ENCODE measurements at places on chromosomes 5 and 9.

DNA sequence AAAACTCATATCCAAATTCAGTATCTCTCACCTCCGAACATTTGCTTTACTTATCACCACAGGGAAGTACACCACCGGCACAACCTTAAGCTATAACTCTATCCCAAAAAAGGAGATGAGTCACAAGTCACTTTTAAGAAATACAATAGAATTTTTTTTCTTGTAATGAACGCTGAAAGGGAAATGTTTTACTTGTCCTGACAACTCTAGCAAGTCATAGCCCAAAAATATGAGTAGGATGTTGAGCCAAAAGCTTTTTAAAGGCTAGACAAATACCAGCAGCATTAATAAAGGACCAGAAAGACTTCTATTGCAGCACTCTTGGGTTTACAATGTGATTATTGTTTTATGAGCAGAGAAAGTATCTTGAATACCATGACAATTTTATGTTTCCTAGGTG lies 147.3 kb upstream of the FST start:
- H3K4me1 ChIP-seq = no peaks in the 10 kb centered on the region
- H3K4me3 ChIP-seq = no peak overlapping the region
- no peaks in the 10 kb centered on the region for H3K27me3 ChIP-seq
- no peak for DNase-seq

- H3K4me3 ChIP-seq = peak overlapping the region; percentile 60
- no peaks in the 10 kb centered on the region for H3K36me3 ChIP-seq
Observed at GRCh38 chr5:88881571-88881971, 1.4 kb downstream of the MEF2C start.

- no peak overlapping the region for H3K27ac ChIP-seq
- no peak overlapping the region for H3K4me3 ChIP-seq
- no peaks in the 10 kb centered on the region for H3K4me1 ChIP-seq
Observed at GRCh38 chr9:128393145-128393775, 22.1 kb downstream of the URM1 start.

DNA sequence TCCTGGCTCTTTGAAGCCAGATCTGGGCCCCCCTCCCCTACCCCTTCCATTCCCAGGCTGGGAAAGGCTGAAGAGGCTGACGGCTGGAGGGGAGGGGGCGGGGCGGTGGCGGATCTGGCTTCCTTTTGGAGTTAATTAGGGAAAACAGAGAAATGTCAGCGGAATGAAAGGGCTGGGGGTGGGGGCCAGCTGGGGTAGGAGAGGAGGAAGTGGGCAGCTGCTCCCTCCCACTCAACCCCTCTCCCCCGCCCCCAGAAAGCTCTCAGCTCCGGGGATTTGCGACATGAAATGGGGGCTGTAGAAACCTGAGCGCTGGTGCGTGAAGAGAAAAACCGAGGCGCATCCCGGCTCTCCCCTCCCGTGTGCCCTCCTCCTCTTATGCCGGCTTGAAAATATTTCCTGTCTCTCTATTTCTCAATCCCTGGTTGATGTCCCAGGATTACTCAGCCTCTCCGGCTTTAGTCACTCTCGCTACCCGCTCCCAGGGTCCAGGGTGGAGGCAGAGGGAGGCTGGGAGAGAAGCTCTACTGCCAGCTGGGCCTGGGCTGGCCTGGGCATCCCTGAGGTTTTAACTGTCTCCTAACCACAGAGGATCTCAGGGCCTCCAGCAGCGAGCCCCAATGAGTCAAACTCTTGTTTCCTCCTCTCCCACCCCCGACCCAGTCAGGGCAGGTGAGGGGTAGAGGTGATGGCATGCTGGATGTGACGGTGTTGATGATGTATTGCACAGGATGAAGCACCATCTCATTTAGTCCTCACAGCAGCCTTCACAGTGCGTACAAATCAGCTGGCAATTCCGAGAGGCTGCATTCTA lies 20.1 kb downstream of the PCDHGC5 start:
- DNase-seq = peak; percentile 55
- H3K27me3 ChIP-seq = no peaks in the 10 kb centered on the region
- peak overlapping the region; percentile 15 for H3K4me3 ChIP-seq
- peaks cover 6% of the 10 kb centered on the region for H3K36me3 ChIP-seq

GRCh38 chr5:3825531-3826451 lies 230.2 kb downstream of the IRX1 start:
- H3K27me3 ChIP-seq = no peaks in the 10 kb centered on the region
- H3K4me3 ChIP-seq = no peak overlapping the region
- no peaks in the 10 kb centered on the region for H3K36me3 ChIP-seq
- no peaks in the 10 kb centered on the region for H3K4me1 ChIP-seq
- DNase-seq = no peak
- no peak overlapping the region for H3K27ac ChIP-seq

DNA sequence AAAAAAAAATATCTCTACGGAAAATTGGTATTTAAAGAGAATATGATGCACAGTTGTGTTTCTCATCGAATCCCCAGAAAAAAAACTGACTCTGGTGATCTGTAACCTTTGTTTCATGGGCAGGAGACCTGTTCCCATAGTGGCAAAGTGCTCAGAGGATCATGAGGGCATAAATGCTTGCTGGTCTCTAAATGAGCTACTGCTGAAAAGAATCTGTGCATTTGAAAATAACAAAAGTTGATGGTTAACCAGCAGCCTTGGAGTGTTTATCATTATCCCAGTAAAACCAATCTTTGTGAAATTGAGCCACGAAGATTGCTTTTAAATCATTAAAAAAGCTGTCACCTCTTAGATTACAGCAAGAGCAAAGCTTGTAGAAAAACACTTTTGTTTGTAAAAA lies 775.4 kb downstream of the MTRR start:
- H3K27ac ChIP-seq = no peak overlapping the region
- no peak overlapping the region for H3K4me3 ChIP-seq
- no peak for DNase-seq
- no peaks in the 10 kb centered on the region for H3K36me3 ChIP-seq
- no peaks in the 10 kb centered on the region for H3K27me3 ChIP-seq

- no peaks in the 10 kb centered on the region for H3K27me3 ChIP-seq
- peaks cover 5% of the 10 kb centered on the region for H3K4me1 ChIP-seq
- DNase-seq = no peak
- H3K4me3 ChIP-seq = peak overlapping the region; percentile 21
- H3K36me3 ChIP-seq = no peaks in the 10 kb centered on the region
- no peak overlapping the region for H3K27ac ChIP-seq
Observed at GRCh38 chr9:97220894-97221477, 86.5 kb upstream of the CCDC180 start.

- peak overlapping the region; percentile 19 for H3K27ac ChIP-seq
- no peaks in the 10 kb centered on the region for H3K36me3 ChIP-seq
- H3K4me1 ChIP-seq = peaks cover 11% of the 10 kb centered on the region
Observed at GRCh38 chr5:54745599-54745998, 228.0 kb downstream of the SNX18 start.

- no peaks in the 10 kb centered on the region for H3K4me1 ChIP-seq
- H3K27me3 ChIP-seq = no peaks in the 10 kb centered on the region
- H3K36me3 ChIP-seq = no peaks in the 10 kb centered on the region
- DNase-seq = no peak
- no peak overlapping the region for H3K4me3 ChIP-seq
- H3K27ac ChIP-seq = no peak overlapping the region
Observed at GRCh38 chr5:63155310-63155631, 576.7 kb downstream of the LRRC70 start.

GRCh38 chr5:127942246-127943060 lies 141.1 kb upstream of the SLC12A2 start:
- no peak for DNase-seq
- no peak overlapping the region for H3K27ac ChIP-seq
- no peaks in the 10 kb centered on the region for H3K36me3 ChIP-seq
- H3K4me1 ChIP-seq = peaks cover 16% of the 10 kb centered on the region
- no peaks in the 10 kb centered on the region for H3K27me3 ChIP-seq

DNA sequence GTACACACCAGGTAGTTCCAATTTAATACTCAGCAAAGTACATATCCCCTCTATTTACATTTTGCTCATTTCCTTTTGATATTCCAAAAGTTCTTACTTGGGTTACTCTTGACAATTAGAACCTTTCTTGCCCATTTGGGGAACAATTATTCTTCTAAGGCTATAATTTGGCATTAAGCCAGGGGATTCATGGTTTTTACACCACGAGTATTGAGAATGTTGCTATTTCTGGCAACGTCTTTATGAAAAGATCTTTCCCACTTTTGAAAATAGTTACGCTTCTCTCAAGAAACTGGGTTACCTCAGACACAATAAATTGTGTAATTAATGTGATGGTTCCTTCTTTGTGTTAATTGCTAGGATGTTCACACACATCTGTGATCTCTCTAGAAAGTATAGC lies 11.5 kb upstream of the CAAP1 start:
- no peaks in the 10 kb centered on the region for H3K4me1 ChIP-seq
- H3K4me3 ChIP-seq = no peak overlapping the region
- no peak for DNase-seq
- no peaks in the 10 kb centered on the region for H3K36me3 ChIP-seq
- no peak overlapping the region for H3K27ac ChIP-seq

- H3K36me3 ChIP-seq = no peaks in the 10 kb centered on the region
- H3K4me1 ChIP-seq = no peaks in the 10 kb centered on the region
- no peaks in the 10 kb centered on the region for H3K27me3 ChIP-seq
- H3K27ac ChIP-seq = no peak overlapping the region
- DNase-seq = no peak
Observed at GRCh38 chr9:110828264-110828663, 159.7 kb downstream of the MUSK start.
